ENCODE measurements at places on chromosomes 12 and 14.

- DNase-seq = no peak
Observed at GRCh38 chr12:54998958-54999510, 14.5 kb upstream of the TESPA1 start.

- DNase-seq = no peak
Observed at GRCh38 chr12:82694970-82695369, 8.3 kb downstream of the TMTC2 start.

DNA sequence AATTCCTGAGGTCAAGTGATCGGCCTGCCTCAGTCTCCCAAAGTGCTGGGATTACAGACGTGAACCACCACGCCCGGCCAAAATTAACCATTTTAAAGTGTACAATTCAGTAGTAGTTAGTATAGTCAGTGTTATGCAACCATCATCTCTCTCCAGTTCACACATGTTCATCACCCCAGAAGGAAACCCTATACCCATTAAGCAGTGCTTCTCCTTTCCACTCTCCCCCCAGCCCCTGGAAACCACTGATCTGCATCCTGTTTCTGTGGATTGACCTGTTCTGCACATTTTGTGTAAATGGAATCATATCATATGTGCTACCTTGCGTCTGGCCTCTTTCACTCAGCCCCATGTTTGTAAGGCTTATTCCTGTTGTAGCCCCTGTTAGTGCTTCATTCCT lies 52.2 kb downstream of the PHETA1 start:
- DNase-seq = no peak

- DNase-seq = no peak
Observed at GRCh38 chr12:95368931-95369330, 105.0 kb upstream of the METAP2 start.

GRCh38 chr12:96526110-96526509 lies 36.7 kb downstream of the CFAP54 start:
- no peak for DNase-seq

GRCh38 chr14:74510223-74510931 lies 16.8 kb downstream of the ISCA2 start:
- DNase-seq = no peak

DNA sequence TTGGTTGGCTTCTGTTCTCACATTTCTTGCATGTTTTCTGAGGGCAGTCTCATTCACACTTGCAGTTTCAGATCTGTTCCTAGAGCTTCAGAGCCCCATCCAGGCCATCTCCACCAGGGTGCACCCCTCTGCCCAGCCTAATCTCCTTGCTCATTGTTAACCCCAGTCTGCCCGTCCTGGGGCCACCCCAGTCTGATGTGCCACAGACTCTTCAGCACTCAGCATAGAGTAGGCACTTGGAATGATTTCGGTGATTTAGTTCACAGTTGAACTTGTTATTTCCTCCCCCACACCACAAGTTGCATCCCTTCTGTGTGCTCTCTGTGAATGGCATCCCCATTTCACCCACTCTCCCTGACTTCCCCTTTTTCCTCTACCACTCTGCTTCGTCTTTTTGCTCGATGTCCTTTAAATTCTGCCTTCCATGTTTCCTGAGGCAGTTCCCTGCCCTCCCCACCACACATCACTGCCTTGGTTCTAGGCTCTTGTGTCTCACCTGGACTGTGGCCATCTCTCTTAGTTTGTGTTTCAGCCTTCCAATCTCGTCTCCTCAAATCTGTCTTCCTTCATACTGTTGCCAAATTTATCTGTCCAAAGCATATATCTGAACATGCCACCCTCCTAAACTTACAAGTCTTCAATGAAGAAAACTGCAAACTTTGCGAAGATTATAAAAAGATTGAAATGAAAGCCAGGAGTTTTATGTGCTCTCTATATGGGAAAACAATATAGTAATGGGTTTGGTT lies 41.5 kb downstream of the ANO6 start:
- DNase-seq = no peak

- DNase-seq = no peak
Observed at GRCh38 chr12:23945249-23945648, 4.2 kb downstream of the SOX5 start.

GRCh38 chr12:89344043-89344861 lies 8.0 kb downstream of the DUSP6 start:
- DNase-seq = no peak

- no peak for DNase-seq
Observed at GRCh38 chr12:78002878-78003277, 172.2 kb downstream of the NAV3 start.

DNA sequence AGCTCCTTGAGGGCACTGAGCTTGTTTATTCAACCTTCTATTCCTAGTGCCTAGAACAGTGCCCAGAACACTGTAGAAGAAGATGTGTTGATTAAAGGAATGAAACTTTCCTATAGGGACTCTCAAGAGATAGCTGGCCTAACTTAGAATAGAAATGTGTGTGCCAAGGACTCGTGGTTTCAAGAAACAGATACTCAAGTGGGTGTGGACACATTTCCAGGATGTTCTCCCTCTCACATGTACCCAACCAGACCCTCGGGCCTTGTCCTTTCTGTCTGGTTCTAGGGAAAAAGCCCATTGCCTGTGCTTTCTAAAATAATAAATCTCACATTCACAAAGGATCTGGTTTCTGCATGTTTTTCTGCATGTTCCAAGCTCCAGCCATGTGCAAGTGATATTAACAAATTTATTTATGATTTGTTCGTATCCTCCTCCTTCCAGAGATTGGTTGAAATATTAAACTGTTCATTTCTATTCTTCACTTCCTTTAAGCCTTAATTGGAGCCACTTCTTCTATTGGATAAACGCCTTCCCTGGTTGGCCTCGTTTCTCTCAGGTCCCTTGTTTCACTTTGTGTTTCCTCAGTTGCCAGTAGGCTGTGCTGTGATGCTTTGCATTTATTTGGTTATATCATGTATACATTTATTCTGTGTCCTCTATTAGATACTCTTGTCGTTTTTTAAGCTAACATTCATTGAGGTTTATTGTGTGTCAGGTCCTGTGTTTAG lies 89.8 kb downstream of the CRADD start:
- DNase-seq = no peak

GRCh38 chr14:80996049-80996901 lies 40.9 kb downstream of the TSHR start:
- peak; percentile 45 for DNase-seq

DNA sequence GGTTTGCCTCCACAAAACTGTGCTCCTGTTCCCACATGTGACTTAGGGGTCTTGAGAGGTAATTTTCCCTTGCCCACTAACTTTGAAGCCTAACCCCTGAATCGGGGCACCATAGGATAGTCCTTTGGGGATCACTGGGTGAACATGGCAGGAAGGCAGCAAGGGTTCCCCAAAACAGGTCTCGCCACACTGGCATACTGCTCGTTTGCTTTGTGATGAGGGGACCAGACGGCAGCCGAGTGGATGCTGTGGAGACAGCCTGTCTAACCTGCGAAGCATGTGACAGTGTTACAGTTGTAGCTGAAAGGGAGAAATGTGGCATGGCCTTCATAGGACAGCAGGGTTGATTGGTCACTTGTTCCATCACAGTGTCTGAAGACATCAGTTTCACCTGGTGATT lies 42.4 kb downstream of the UBE3B start:
- DNase-seq = no peak

DNA sequence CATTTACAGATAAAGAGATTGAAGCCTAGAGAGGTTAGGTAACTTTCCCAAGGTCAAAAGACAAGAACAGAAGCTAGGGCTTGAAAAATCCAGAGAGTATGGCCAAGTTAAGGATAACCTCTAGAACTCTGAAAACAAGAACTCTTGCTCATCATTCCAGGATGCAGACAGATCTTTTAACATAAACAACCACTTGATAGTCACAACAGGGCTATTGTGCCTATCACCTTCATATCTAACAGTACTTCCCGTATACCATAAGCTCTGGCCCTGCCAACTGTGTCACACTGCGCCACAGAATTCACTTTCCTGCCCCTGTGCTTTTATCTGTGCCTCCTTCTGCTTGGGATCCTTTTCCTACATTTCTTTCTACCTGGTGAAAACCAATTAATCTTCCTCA lies 18.2 kb downstream of the ERP29 start:
- DNase-seq = no peak

DNA sequence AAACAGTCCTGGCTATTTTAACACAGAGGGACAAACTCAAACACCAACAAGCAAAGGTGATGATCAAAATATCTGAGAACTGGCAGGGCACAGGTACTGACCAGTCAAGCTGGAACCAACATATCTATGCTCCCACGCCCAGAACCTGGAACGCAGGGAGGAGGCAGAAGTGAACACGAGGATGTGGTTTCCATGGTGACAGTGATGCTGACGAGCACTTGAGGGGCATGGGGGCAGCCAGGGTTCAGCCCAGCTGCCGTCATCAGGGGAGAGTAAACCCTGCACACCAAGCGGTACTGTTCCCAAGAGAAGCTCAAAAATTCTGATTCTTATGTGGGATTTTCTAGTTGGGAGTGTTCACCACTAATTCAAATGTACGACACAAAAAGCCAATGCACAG lies 113.6 kb upstream of the SFSWAP start:
- DNase-seq = no peak

DNA sequence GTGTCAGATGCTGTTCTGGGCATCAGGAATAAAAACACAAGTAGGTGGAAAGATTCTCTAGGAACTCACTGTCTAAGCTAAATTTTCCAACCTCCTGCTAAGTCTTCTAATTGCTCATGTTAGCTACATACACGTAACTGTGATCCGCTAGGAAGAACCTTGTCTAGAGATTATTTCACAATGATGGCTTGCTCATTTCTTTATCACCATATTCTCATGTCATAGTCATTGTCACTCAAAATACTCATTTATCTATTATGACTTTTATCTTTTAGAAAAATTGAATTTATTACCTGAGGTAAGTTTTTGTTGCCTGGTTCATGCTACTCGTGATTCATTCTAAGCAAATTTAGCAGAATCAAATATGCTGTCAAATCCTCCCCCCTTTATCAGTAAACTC lies 1402.4 kb upstream of the FLRT2 start:
- DNase-seq = no peak

DNA sequence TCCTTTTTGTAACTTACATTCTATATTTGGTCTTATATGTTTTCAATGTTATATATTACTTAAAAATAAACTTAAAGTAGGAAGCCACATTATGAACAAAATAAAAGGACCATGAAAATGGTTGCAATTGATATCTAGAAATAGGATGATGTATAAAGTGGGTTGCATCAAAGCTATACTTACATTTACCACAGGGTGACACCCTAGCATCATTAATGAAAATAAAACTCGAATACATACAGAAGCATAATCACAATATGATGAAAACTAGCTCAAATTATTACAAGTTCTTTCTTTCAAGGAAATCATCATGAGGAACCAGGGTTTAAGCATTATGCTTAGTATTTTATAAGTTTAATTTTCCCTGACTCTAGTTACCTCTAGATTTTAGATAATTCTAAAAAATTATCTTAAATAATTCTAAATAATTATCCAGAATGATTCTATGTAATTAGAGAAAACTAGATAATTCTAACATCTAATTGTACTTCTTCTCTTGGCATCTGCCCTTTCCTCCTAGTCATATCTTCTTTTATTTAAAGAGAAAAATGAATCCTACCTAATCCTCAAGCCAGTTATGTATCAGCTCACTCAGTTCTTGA lies 31.2 kb downstream of the TAS2R7 start:
- peak; percentile 43 for DNase-seq

GRCh38 chr12:72677139-72677538 lies 405.0 kb downstream of the TRHDE start:
- no peak for DNase-seq

GRCh38 chr14:74846968-74847665 lies 28.8 kb downstream of the PROX2 start:
- no peak for DNase-seq

- DNase-seq = no peak
Observed at GRCh38 chr12:42490261-42490842, 99.2 kb downstream of the PRICKLE1 start.

- no peak for DNase-seq
Observed at GRCh38 chr12:9741726-9742125, 8.8 kb upstream of the CLECL1 start.

DNA sequence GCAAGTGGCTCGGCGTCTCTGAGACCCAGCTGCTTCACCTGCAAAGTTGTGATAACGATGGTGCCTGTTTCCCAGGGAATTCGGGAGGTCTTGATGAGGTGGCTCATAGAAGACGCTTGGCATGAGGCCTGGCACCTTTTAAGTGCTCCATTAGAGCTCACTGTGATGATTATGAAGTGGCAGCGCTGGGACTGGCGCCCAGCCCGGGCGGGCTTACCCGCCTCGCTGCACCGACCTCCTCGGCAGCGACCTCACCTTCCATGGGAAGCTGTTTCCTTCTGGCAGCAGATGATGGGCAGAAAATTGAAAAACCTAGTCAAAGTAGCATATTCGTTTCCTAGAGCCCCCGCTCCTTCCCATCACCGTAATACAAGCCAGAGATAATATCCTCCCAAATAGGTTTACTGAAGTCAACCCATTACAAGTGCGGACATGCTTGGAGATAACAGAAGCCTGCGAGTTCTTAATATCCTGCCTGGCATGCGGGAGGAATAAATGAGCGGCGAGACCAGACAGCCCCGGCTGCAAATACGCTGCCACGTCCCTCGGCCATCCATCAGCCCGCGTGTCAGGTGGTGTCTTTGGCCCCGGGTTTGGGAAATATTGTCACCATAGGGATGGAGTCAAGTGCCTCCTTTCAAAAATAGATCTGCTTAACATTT lies 35.2 kb upstream of the DLK1 start:
- DNase-seq = no peak

DNA sequence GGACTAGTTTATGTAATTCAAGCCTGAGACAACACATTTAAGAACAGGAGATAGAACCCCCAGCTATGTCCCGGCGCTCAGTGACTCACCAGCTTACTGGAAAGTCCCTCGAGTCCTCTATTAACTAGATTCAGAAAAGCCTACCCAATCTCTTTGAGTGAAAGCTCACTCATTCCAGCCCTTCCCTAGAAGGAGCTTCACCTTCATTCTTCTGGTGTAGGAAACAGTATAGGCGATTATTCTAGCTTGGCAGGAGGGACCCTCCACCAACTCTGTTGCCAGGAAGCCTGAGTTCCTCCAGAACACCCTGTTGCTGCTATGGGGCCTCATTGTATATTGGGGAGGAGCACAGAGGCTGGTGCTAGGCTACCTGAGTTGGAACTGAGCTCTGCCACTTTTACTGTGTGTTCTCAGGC lies 57.2 kb upstream of the AEBP2 start:
- no peak for DNase-seq

DNA sequence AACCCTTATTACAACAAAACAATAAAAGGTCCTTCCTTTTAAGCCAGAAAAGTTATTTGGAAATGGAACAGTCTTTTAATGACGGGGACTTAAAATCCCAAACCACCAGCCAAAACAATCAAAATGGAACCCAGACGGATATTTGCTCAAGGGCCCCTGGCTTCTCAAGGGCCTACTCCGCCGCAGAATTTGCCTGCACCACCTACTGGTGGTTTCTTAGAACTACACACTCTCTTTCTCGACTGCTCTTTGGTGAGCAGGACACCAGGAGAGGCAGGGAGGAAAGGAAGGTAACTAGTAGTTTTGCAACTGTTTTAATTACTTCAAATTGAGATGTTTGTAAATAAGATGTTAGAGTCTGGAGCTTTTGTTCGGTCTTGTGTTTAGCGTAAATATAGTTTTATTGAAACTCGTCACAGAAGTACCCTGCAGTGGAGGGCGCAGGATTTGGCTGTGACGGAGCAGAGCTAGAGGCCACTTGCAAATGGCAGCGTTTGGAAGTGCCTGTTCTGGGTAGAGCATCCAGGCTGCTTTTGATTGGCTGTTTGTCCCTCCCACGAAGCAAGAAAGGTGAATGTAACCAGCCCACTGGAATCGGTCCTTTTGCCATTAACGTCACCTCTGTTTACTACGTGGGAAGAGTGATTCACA lies 238.5 kb downstream of the CACNA1C start:
- DNase-seq = peak; percentile 50

- no peak for DNase-seq
Observed at GRCh38 chr12:76746516-76746915, 17.4 kb upstream of the ZDHHC17 start.

GRCh38 chr12:28601570-28602058 lies 411.4 kb downstream of the CCDC91 start:
- no peak for DNase-seq
